ENCODE measurements at places on chromosomes 7 and 10. TPM values are rescaled to one million over a fixed set of nuclear protein-coding genes. Genes with fewer than 3 reads are reported as not detected.

CCL26 gene
- total RNA-seq = 1.4 TPM

EPDR1 gene
- 6.0 TPM for total RNA-seq

NEURL1 gene
- 0.17 TPM for total RNA-seq

CCDC71L gene
- 13.7 TPM for total RNA-seq

BAMBI gene
- total RNA-seq = 0.32 TPM

UCN3 gene
- total RNA-seq = not detected

TAF6 gene
- total RNA-seq = 23.8 TPM

CXCL12 gene
- 54.7 TPM for total RNA-seq

MUC3A gene
- total RNA-seq = under 0.01 TPM

DNAAF5 gene
- total RNA-seq = 7.9 TPM

FFAR4 gene
- total RNA-seq = not detected

AKR1C1 gene
- 282 TPM for total RNA-seq

TMEM213 gene
- total RNA-seq = not detected

CHCHD3 gene
- 66.8 TPM for total RNA-seq

PODXL gene
- total RNA-seq = 0.17 TPM

CDNF gene
- 1.5 TPM for total RNA-seq

All from bronchial smooth muscle cell (primary cell).